Activated CD4-positive, alpha-beta T cell treated with anti-CD3 and anti-CD28 coated beads for 1 hour (primary cell): ENCODE measurements at places on chromosomes 6 and 20.

DNA sequence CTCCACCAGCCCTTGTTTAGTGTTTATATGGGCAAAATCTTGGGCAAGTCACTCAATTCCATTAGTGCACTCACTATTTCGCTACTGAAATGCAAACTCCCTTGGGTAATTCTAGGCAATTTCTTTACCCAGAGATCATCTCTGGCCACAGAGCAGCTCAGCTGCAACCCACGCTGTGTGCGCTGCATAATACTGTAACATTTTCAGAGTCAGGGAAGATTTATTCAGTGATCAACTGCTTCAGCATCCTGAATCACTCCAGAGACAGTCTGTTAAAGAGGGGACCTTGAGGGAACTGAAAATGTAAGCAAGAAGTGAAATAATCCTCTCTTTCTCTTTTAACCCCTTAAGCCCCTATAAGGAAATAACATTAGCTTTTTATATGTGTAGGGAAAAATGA, 189.6 kb upstream of the FBXL4 start:
- DNase-seq: no peak

DNA sequence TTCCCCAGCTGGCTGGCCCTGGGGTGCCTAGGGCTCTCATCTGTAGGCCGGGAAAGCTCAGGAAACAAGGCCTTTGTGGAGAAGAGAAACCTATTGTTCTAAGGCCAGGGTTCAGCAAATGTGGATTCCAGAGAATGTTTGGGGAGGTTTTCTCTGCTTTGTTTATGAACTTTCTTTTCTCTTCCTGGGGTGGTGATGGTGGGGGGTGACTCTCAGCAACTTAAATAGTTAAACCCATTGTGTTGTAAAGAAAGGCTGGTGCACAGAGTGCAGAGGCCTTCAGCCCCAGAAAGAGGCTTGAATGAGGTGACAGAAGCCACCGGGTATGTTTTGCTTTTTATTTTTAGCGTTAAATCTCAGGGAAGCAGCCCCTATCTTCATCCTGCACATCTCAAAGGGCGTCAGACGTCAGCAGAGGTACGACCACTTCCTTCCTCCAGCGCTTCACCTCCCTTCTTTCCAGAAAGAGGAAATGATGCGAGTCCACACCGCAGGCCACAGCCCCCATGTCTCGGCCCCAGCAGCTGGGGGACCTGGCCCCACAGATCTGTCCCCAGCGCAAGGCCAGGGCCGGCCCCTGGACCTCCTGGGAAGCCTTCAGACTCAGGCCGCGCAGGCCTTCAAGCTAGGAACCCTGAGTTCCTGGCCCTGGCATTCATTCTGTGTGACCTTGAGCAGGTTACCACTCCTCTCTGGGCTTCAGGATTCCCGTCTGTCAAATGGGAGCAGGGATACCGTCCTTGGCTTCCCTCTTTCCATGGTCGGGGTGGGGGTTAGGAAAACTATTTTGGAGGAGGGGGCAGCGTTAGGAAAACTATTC, 605 bp upstream of the PPP1R16B start:
- DNase-seq: peak; percentile 48

DNA sequence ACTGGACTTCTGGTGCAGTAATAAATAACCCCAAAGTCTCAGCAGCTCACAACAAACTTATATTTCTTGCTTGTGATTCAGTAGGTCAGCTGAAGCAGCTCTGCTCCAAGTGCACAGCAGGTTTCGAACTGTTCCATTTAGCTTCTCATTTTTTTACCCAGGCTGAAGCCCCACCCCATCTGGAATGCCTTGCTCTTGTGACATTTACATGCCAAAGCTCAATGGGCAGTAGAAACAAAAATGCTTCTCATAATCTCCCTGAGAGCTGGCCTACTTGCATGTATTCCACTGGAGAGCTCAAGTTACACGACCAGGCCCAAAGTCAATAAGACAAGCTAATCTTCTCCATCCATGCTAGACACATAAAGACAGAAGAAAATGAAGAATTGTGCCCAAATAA, 165.2 kb downstream of the HAO1 start:
- no peak for DNase-seq

- no peak for DNase-seq
Measured at GRCh38 chr20:7691647-7692269, 248.5 kb downstream of the HAO1 start.

DNA sequence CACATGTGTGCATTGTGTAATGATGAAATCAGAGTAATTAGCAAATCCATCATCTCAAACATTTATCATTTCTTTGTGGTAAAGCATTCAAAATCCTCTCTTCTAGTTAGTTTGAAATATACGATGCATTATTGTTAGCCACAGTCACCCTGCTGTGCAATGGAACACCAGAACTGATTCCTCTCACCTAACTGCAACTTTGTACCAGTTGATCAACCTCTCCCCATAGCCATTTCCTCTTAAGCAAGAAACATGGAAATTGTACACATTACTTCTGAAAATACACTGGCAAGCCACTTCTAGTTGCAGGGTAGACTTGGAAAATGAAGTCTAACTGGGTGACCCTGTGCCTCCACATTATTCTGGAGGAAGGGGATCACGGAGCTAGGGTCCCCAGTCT, 58.1 kb upstream of the ESR1 start:
- DNase-seq: no peak
